ENCODE measurements at places on chromosomes 13 and 19. TPM values are rescaled to one million over a fixed set of nuclear protein-coding genes. Genes with fewer than 3 reads are reported as not detected.

- no peak overlapping the region for H3K27ac ChIP-seq
- H3K4me1 ChIP-seq, result no peaks in the 10 kb centered on the region
- H3K4me3 ChIP-seq, result no peak overlapping the region
Measured at GRCh38 chr19:46186717-46187101, 38.7 kb downstream of the IGFL2 start.

DNA sequence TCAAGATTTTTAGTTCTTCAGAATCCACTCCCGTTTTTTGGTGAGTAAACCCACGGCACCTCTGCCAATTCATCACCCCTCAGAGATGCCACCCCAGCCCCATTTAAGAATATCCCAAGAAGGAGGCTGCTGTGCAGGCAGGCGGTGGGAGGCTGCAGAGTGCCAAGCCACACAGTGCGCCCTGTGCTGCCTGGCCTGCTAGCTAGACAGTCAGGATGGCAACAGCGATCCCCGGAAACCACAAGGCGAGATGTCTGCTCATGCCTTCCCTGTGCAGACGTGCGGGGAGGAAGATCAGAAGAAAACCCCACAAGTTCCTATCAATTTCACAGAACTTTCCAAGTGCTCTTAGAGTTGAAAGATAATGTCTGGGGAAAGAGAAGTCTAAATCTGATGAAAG is 64.8 kb upstream of the GPR183 start:
- DNase-seq, result no peak
- H3K27ac ChIP-seq, result no peak overlapping the region
- no peaks in the 10 kb centered on the region for H3K36me3 ChIP-seq
- no peak overlapping the region for H3K4me3 ChIP-seq

Gene IL4I1
- 1.2 TPM for total RNA-seq

DNA sequence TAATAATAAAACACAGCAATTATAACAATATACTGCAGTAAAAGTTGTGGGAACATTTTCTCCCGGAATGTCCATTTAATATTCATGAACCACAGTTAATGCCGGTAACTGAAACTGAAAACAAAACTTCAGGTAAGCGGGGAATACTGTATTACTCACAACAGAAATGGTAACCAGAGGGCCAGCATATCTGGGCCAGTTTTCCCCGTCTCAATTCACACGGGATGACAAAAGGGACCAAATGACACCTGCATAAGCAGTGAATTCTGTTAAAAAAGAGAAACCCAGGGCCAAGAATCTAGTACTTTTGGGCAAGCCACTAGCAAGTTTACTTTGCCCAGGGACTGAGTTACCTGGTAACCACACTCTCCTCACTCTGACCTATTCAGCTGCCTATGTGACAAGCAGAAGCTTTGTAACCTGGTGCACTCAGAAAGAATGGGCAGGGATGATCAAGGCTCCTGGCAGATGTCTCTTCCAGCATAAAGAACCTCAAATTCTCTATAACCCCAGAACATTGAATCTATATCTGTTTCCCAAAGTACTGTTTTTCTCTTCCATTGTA is 1171.2 kb downstream of the DIAPH3 start:
- no peak overlapping the region for H3K27ac ChIP-seq
- no peak overlapping the region for H3K4me3 ChIP-seq
- no peak for DNase-seq

Gene AXL
- 40.6 TPM for total RNA-seq

GRCh38 chr13:18959996-18960395 is 221.6 kb downstream of the TUBA3C start:
- no peak for DNase-seq
- H3K4me3 ChIP-seq, result no peak overlapping the region
- no peaks in the 10 kb centered on the region for H3K4me1 ChIP-seq
- H3K36me3 ChIP-seq, result no peaks in the 10 kb centered on the region
- H3K27ac ChIP-seq, result no peak overlapping the region

DNA sequence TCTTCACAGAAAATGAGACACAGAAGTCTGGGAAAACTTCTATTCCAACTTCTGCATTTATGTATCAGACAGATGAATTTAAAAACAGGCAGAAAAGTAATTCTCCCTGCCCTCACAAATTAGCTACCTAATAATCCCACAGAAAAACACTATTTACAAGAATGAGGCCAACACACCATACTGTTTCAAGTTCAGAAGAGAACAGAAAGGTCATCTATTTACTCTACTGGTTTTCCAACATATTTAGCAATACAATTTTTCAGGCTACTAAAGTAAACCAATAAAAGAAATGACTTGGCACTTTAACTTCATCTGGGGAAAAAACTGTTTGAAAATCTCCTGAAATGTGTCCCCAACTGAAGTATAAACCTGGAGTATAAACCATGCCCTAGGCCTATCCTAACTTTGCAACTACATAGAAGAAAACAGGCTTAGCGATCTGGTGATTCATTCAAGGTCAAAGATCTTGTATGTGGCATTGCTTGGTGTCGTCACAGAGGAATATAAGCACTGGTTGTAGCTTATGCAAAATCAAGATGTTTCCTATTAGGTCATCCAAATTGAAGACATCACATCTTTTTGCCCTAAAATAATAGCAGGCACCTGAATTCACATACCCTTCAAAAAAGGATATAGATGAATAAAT is 20.1 kb upstream of the EBPL start:
- no peaks in the 10 kb centered on the region for H3K27me3 ChIP-seq
- no peaks in the 10 kb centered on the region for H3K4me1 ChIP-seq
- H3K36me3 ChIP-seq, result no peaks in the 10 kb centered on the region
- H3K4me3 ChIP-seq, result no peak overlapping the region
- no peak overlapping the region for H3K27ac ChIP-seq

DNA sequence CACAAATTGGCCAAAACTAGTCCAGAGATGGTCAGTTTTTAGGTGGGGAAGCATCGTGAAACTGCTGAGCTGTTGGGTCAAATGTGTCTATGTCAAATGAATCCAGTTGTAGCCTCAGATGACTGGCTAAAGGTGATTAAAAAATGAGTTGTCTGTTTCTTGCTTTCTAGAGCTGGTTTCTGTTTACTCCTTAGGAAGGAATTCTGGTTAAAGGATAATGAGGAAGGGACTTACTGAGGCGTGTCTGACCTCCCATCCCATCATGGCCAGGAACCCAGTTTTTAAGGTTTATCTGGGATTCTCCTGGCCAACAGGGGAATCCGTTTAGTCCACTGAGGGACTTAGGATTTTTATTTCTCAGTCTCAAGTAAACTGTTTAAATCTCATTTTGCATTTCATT is 256.5 kb downstream of the UQCRFS1 start:
- H3K4me3 ChIP-seq, result no peak overlapping the region
- H3K27ac ChIP-seq, result no peak overlapping the region
- no peak for DNase-seq
- no peaks in the 10 kb centered on the region for H3K27me3 ChIP-seq
- H3K4me1 ChIP-seq, result no peaks in the 10 kb centered on the region
- H3K36me3 ChIP-seq, result no peaks in the 10 kb centered on the region

Gene PROZ
- not detected for total RNA-seq

GRCh38 chr13:92197669-92198068 is 799.2 kb downstream of the GPC5 start:
- H3K4me1 ChIP-seq, result no peaks in the 10 kb centered on the region
- H3K27ac ChIP-seq, result no peak overlapping the region
- H3K36me3 ChIP-seq, result no peaks in the 10 kb centered on the region

Gene RXFP2
- total RNA-seq, result 0.61 TPM

Gene CARM1
- total RNA-seq, result 50.4 TPM
